ENCODE measurements at places on chromosomes 13 and 19.

DNA sequence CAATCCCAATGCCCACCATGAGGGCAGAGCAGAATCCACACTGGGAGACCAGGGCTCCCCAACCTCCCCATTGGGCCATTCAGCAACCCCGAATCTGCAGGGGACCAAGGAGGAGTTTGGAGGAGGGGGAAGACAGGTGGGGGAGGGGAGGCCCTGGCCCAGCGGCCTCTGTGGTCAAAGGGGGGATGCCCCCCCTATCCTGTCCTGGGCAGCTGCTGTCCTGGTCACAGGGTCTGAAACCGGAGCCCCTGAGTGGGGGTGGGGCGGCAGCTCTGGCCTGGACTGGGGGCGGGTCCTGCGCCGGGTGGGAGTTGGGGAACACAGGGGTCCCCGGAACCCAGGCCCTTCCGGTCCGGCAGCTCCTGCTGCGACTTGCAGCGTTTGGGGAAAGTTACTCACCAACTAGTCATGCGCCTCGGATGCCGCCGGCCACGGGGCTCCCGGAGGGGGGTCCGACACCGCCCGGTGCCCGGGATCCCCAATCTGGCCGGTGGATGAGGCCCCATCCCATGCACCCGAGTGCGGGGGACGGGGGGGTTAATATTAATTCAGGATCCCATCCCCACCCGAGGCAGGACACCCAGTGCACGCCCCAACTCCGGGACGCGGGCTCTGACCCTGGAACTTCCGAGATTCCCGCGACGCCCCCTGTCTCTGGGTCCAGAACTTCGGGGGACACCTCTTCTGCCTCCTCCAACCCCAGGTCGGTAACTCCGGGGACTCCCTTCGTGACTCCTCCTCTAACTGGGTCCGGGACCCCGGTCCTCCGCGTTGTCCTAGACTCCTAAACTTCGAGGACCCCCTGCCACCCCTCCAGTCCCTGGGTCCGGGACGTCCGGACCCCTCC is 872 bp downstream of the HOMER3 start:
- DNase-seq = peak; percentile 61

DNA sequence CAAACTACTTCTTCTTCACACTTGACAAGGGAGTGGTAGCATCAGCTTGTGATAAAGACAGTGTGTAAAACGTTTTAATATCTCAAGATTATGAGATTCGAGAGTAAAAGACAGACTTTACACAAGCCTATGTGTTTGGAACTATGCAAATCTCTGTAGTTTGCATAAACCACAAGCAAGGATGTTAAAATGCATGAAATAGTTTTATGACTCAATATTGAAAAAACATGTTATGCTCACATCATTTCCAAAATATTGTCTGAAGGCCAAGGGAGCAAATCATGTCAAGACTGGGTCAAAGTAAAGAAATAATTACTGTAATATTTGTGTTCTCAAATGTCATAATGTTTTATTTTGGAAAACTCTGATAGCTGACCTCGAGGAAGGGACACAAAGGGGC is 316.8 kb upstream of the KLF12 start:
- no peak for DNase-seq

- DNase-seq = peak; percentile 7
Observed at GRCh38 chr19:1568320-1569019, at the start of gene MEX3D. MEX3D (minus strand) TSS chr19:1568325; CDS start chr19:1568058, 267 bp downstream.

- DNase-seq = no peak
Observed at GRCh38 chr19:11284515-11284914, 11.4 kb upstream of the TSPAN16 start.

GRCh38 chr13:105240371-105240770 is 1295.1 kb downstream of the EFNB2 start:
- DNase-seq = no peak

- DNase-seq = no peak
Observed at GRCh38 chr19:30862876-30863275, 486.4 kb downstream of the TSHZ3 start.

Data from hippocampal formation (tissue), 2 donors.